ENCODE measurements at places on chromosomes 7 and 10. TPM values are rescaled to one million over a fixed set of nuclear protein-coding genes. Genes with fewer than 3 reads are reported as not detected.

The WASHC2A gene
- total RNA-seq: 38.8 TPM

The LEP gene
- total RNA-seq: 278 TPM

The SPDYE2B gene
- not detected for total RNA-seq

The MNX1 gene
- not detected for total RNA-seq

The FFAR4 gene
- total RNA-seq: 3.0 TPM

The PDK4 gene
- 996 TPM for total RNA-seq

The ATP5F1C gene
- 205 TPM for total RNA-seq

The CUTC gene
- 29.7 TPM for total RNA-seq

The ESYT2 gene
- total RNA-seq: 151 TPM

The DNTT gene
- total RNA-seq: not detected

The CYP17A1 gene
- not detected for total RNA-seq

The TSPAN14 gene
- 74.8 TPM for total RNA-seq

The RNF133 gene
- total RNA-seq: 3.1 TPM

The TMEM236 gene
- 1.7 TPM for total RNA-seq

The CPA2 gene
- not detected for total RNA-seq

Measured in omental fat pad (tissue), 4 donors.